ENCODE measurements at places on chromosomes 16 and 17.

DNA sequence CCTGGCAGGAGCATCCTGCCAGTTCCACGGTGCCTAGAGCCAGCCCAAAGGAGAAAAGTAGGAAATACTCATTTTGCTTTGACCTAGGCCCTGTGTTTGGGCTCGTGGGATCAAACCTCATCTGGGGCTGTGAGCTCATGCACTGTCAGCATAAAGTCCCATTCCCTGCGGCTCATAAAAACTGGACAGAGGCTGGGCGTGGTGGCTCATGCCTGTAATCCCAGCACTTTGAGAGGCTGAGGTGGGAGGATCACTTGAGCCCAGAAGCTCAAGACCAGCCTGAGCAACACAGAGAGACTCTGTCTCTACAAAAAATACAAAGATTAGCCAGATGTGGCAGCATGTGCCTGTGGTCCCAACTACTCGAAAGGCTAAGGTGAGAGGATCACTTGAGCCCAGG, 17.9 kb downstream of the ATP6V0D1 start:
- no peak for DNase-seq

- no peak for DNase-seq
These were observed 20.0 kb downstream of the AXIN2 start for GRCh38 chr17:65541453-65541852.

DNA sequence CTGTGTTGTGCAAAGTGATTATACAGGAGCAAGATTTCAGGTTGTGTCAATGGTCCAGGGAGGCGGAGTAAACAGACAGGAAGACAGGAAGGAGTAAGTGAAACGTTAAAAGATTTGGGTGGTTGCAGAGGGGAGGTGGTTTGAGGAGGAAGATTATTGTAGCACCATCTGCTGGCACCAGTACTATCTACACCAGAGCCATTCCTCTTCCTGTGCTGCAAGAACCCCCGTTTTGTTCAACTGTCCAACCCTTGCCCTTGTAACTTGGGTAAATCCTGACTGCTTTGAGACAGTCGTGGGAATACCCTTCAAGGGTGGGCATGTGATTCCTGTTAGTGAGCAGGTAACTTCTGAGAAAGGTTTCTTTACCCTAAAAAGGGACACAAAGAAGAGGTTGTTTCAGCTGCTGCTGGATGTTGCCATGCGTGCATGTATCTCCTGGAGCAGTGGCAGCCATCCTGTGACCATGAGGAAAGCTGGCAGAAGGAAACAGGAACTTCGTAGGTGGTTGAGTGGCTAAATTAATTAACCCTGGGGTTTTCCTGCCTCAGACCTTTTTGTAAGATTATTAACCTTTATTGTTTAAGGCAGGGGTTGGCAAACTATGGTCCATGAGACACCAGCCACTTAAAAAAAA, 124.1 kb downstream of the PRKCA start:
- DNase-seq = no peak

GRCh38 chr16:80540516-80541305, at the start of gene DYNLRB2:
DYNLRB2 (plus strand) TSS chr16:80540993; CDS start chr16:80541077, 84 bp downstream.
- DNase-seq = peak; percentile 89

DNA sequence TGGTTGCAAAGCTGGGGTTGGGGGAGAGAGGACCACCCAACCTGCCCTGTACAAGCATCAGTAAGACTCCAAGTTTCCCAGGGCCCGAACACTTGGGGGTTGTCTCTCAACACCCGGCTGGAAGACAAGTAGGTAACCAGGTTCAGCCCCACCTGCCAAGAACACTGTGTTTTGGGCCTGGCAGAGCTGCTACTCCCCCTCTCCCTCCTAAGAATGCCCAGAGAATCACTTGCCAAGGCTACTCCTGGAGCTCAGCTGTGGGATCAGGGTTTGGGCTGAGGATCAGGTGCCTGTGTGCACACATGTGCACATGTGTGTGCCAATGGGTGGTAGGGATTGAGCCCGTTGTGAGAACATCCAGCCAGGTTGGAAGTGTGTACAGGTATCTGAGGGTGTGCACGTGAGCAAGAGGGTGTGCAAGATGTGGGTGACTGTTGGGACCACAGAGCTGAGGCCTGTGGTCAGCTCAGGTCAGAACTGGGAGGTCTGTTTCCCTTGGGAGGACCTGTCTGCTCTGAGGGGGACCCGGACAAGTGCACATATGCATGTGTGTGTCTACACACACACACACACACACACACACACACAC, 2.3 kb downstream of the HSD11B2 start:
- no peak for DNase-seq

- no peak for DNase-seq
These were observed 122.0 kb downstream of the CPPED1 start for GRCh38 chr16:12681653-12682052.

GRCh38 chr16:85782451-85782850, 16.9 kb downstream of the EMC8 start:
- DNase-seq = no peak
